ENCODE measurements at places on chromosomes 5 and 9.

GRCh38 chr5:107680799-107681198 is 10.1 kb upstream of the EFNA5 start:
- DNase-seq = no peak

GRCh38 chr9:103798620-103799019 is 295.5 kb upstream of the SMC2 start:
- DNase-seq = no peak

DNA sequence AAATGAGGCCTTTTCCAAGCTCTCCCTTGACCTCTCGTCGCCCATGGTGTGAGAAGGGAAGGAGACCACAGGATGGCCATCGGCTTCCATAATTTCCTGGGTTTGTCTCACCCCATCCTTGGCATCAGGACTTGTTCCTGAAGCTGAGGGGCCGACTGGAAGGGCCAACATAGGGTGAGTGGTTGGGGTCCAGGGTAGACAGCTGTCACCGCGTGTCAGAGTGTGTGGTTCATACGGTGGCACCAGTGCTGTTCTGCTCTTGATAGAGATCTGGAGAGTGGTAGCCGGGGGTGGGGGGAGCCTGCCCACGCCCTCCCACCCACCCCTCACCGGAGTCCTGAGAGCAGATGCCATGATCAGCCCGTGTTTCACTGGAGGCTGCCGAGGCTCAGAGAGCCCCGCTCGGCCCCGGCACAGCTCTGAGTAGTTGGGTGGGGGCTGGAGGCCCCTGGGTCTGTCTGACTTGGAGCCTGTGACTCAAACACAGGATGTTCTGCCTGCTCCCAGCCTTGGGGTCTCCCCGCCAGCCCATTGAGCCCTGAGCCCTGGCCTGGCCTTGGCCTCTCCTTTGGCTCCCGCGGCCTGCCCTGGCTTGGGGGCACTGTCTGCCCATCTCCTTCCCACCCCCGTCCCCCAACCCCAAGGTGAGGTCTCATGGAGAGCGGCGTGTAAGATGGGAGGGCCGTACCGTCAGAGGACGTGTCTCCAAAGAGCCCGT is 53.1 kb upstream of the IER5L start:
- no peak for DNase-seq

DNA sequence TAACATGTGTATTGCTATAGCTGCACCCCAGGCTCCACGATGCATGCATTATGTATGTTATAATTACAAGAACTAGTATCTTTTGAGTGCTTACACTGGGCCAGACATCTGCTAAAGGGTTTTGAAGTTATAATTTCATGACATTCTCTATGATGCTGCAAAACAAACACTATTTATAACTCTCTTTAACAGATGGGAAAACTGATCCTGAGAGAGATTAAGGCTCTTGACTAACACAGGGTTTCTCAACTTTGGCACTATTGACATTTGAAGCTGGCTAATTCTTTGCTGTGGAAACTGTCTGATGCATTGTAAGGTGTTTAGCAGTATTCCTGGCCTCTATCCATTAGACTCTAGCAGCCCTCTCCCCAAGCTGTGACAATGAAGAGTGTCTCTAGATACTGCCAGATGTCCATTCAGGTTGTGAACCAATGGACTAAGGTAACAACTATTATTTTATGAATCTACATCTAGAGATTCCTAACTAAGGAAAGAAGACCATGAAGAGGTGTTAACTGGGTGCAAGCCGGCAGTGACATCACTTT is 258.6 kb downstream of the ASTN2 start:
- DNase-seq = no peak

DNA sequence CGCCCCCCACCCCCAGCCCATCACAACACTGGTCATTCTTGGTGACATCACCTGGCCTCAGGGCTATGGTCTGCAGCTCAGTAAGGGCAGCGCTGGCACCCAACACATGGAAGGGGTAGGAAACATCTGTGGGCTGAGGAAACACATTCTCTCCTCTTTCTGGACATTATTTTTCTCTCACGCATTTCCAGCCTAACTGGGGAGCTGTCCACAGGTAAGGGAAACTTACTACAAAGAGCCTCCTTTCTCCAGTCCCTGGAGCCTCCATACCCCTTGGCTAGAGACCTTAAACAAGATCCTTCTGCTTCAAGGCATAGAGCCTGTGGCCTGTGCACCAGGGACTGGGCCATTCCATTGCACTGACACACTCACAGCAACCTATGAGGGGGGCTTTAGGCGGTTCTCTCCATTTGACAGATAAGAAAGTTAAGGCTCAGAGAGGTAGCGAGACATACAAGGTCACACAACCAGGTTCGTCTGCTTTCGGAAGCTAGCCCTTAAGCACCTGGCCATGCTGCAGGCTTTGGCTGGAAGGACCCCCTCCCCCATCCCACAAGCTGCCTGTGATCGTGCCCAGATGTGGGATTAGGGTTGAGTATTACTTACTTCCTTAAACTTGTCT is 40.7 kb downstream of the CXXC5 start:
- no peak for DNase-seq

DNA sequence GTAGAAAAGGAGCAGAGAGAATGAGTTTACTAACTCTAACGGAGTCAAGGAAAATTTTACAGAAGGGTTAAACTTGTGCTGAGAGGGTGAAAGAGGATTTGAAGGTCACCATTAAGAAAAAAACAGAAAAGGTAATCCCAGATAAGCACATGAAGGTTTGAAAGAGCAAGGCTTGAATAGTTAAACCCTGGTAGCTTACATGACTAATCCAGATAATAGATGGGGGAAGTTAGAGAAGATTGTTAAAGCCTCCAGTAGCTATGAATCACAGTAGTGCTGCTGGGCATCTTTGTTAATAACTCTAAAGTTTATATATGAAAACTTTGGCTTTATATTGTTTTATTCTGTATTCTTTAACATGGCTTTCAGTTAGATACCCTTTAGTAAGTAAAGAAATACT is 354.5 kb upstream of the FTMT start:
- no peak for DNase-seq

GRCh38 chr5:121628783-121629182 is 222.9 kb upstream of the FTMT start:
- no peak for DNase-seq

Data from HAP-1 (cell line).